ENCODE measurements at places on chromosomes 4 and X.

GRCh38 chr4:138835832-138836533, 179.6 kb upstream of the NOCT start:
- DNase-seq, result no peak

DNA sequence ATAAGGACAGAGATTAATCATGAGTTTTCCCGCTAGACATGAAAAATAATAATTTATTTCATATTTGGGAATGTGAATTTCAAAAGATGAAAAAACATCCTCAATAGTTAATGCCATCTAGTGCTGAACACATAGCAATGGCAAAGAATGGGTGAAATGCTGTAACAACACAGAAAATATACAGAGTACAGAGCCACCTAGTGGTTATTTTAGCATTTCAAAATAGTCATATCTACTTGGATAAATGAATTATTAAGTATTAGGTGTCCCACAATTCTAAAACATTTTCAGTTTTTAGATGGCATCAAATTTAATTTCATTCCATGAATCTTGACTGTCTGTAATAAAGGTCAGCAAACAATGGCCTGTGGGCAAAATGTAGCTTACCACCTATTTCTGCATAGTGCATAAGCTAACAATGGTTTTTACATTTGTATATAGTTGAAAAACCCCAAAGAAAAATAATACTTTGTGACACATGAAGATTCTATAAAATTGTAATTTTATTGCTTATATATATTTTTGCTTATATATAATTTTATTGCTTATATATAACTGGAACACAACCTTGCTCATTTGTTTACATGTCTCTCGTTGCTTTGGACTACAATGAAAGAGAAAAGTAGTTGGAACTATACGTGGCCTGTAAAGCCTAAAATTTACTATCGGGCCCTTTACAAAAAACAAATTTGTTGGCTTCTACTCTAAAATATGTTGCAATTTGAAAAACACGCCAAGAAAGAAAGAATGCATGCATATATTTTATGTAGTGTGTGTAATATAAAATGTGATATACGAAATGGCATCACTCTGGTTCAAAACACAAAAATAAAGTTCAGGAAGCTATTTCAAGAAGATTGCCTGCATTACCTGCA, 99.1 kb upstream of the FAM47C start:
- DNase-seq, result no peak

- DNase-seq, result no peak
These were observed 2.9 kb upstream of the NWD2 start for GRCh38 chr4:37241647-37242046.

DNA sequence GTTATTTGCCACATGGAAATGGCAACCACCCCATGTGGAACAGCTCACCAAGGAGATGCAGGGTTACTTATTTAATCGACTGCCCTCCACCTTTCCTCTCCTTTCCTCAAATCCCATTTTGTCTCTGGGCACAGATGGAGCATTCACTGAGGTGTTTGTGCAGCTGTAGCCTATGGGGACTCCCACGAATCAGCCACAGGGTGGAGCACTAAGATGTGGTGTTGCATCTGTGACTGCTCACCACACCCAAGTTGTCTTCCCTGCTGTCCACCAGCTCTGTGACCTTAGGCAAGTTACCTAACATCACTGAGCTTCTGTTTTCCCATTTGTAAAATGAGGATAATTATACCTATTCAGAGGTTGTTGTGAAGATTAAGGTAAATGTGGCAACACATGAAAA, 252.4 kb upstream of the CPEB2 start:
- DNase-seq, result peak; percentile 20

DNA sequence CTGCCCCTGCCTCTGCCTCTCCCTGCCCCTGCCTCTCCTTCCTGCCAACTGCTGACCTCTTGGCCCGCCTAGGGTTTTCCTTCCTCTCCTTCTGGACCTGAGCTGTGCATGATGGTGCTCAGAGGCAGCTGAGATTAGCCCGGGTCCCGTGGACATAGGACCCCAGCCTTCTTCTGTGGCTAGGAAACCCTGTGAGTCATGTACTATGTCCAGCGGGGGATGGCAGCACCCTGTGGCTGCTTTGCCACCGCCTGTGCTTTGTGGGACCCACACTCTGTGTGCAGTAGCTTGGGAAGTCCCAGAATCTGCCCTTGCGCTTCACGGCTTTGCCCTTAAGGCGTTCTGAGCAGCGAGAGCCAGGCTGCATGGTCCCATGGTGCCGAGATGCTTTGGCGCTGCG, 105.5 kb upstream of the PSAPL1 start:
- DNase-seq, result no peak
